ENCODE measurements at places on chromosomes 11 and 22. TPM values are rescaled to one million over a fixed set of nuclear protein-coding genes. Genes with fewer than 3 reads are reported as not detected.

- no peak for DNase-seq
Observed at GRCh38 chr11:13249992-13250391, 27.6 kb upstream of the BMAL1 start.

Gene FAM181B
- under 0.01 TPM for total RNA-seq

GRCh38 chr11:24155792-24156191 is 341.1 kb upstream of the LUZP2 start:
- no peak for DNase-seq

- no peak for DNase-seq
Observed at GRCh38 chr11:129292771-129293170, 82.9 kb upstream of the BARX2 start.

Gene MMP27
- not detected for total RNA-seq

DNA sequence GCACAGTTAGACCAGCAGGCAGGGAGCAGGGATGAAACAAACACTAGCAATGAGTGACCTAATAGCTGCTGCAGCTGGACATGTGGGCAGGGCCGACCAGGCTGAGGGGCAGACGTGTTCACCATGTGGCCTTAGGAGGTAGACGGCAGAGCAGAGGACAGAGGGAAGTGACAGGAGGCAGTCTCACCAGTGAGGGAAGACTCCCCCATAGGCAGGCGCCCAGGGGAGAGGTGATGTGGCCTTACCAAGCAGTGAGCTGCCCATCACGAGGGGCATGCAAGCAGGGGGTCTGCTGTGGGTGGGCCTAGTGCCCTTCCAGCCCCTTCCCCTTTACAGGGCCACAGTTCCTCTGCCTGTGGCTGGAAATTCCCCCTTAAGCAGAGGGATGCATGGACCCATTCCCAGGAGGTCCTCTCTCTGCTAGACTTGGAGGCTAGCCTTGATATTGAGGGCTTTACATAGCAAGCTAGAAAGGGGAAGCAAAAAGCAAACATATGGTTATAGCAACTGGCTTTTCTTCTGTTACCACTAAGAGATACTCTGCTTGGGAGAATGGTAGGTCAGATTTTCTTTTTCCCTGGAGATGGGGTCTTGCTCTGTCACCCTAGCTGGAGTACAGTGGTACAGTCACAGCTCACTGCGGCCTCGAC is 67.6 kb downstream of the MPPED1 start:
- peak; percentile 66 for DNase-seq

Gene SLC17A6
- not detected for total RNA-seq

DNA sequence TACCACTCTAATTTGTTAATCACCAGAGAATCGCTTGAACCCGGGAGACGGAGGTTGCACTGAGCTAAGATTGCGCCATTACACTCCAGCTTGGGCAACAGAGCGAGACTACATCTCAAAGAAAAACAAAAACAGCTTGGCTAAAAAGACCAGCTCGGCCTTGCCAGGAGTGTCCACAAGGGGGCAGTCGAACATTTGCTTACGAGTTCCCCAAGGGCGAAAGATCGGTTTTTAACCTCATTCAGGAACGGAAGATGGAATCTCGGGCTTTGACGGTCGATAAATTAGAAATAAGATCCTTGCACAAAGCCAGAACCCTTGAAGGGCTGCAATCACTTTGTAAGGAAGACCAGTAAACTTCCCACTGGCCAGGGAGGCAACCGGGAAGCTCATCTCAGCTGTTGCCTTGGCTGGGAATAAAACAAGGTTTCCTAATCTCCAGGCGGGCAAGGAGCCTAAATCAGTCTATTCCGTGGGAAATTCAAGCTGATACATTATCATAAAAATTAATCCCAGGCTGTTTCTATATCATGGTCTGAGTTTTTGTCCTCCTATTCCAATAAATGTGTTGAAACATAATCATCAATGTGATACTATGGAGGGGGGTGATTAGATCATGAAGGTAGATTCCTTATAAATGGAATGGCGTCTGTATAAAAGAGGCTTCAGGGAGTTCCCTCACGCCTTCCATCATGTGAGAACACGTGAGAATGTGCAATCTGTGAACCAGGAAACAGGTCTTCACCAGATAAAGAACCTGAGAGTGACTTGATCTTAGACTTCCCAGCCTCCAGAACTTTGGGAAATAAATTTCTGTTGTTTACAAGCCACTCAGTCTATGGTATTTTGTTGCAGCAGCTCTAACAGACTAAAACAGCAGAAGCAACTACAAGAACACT is 14.9 kb upstream of the SLC29A2 start:
- DNase-seq: peak; percentile 90

DNA sequence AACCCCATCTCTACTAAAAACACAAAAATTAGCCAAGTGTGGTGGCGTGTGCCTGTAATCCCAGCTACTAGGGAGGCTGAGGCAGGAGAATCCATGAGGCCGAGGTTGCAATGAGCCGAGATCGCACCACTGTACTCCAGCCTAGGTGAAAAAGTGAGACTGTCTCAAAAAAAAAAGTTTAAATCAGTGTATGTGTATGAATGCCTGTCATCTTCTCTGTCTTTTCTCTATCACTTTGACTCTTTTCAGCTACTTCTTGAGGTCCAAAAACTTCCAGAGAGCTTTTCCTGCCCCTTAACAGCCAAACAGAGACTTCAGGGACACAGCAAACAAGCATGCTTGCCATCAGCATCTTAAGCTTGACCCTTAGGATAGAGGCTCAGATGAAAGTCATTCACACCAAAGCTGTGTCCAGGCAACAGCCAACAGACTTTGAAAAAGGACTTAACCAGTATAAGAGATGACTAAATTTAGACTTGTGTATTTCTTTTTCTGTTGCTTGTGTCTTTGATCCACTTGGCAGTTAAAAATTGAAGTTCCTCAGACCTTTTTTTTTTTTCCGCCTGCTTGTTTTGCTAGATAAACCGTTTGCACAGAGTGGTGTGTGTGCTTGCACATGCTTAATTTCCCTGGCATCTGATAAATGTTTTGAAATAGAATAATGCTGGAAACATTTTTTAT is 151.9 kb downstream of the DBX1 start:
- no peak for DNase-seq

Gene THAP7
- 24.2 TPM for total RNA-seq

GRCh38 chr22:50282361-50283155 is 12.4 kb upstream of the MAPK11 start:
- DNase-seq: peak; percentile 100

- DNase-seq: no peak
Observed at GRCh38 chr11:24046731-24047130, 450.1 kb upstream of the LUZP2 start.

- peak; percentile 18 for DNase-seq
Observed at GRCh38 chr11:59680287-59681154, 11.7 kb upstream of the PATL1 start.

DNA sequence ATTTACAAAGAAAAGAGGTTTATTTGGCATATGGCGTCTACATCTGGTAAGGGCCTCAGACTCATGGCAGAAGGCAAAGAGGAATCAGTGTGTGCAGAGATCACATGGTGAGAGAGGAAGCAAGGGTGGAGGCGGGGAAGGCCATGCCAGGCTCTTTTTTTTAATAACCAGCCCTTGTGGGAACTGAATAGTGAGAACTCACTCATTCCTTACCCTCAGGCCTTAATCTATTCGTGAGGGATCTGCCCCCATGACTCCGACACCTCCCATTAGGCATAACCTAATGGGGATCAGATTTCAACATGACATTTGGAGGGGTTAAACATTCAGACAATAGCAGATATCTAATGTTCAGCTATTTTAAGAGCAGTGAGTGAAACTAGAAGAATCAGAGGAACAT is 55.7 kb downstream of the ATM start:
- DNase-seq: no peak

- DNase-seq: peak; percentile 78
Observed at GRCh38 chr22:21937041-21937820, 15.4 kb downstream of the PPM1F start.

DNA sequence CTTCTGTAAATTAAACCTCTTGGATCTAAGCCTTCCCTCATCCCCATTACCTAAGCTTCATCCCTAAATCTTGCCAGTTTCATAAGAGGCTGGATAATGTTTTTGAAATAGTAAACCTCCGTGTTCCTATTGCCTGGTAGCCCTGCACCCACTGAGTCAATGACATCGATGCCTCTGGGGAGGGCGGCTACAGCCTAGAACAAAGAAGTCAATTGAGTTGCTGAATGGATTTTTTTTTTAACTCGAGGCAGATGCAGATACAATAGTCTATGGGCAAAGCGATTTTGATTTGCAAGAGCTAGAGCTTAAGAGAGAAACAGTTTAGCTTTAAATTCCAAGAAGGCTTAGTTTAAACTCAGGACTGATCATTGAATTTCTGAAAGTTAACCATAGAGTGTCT is 121.3 kb downstream of the NECTIN1 start:
- DNase-seq: no peak

Gene OTOG
- total RNA-seq: not detected

DNA sequence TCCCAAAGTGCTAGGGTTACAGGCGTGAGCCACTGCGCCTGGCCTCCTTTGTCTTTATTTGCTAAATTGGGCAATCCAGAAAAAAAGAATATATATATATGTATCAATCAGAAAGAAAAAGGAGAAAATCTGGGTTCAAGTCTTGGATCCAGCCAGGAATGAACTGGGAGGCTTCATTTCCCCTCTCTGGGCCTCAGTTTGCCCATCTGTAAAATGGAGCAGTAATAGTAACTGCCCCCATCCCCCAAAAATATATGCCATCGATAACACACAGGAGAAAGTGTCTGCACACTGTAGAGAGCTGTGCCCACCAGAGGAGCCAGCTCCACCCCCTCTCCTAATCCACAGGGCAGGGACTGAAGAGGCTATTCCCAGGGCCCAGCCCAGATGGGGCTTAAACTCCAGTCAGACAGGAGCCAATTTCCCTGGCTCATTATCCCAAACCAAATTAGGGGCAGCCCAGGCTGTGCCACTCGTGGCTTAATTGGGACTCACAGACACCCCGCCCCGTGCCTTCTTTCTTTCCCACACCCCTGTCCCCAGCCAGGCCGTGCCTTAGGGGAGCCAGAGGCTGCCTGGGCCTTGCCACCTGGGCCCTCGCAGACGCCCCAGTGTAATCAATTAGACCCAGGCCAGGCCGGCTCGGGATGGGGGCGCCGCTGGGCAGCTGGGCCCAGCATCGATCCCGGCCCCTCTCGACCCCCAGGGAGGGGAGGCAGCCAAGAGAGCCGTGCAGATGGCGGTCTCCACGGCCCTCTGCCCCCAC is 171.5 kb downstream of the MN1 start:
- DNase-seq: no peak

- DNase-seq: no peak
Observed at GRCh38 chr11:19979519-19979845, 180.8 kb downstream of the DBX1 start.

DNA sequence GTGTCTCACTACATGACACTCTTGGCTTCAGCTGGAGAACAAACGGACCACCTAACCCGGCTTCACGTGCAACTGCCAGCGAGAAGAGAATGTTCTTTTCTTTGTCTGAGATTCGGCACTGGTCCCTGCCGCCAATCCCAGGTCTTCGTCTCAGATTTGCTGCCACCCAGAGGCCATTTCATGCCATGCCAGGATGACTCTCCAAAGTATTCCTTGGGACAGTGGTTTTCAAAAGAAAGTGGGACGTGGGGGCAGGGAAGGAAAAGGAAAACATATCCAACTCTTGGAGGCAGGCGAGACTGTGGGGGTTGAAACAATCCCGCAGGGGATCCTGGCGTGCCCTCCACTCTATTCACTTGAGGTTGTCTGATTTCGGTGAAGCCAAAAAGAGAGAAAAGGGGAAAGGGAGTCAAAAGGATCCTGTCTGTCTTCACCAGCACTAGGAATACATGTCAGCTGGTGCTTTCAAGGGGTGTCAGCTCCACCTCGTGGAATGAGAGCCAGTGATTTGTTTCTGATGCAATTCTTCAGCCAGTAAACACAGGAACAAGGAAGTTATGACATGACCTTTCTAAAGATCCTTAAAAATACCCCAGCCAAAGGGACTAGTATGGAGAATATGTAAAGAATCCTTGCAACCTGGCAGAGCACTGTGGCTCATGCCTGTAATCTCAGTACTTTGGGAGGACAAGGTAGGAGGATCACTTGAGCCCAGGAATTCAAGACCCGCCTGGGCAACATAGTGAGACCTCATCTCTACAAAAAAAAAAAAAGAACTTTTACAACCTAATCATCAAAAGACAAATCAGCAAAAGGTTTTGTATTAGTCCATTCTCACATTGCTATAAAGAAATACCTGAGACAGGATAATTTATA is 41.0 kb upstream of the APLNR start:
- DNase-seq: peak; percentile 51

Gene INS
- total RNA-seq: not detected

Data from osteoblast (primary cell).